ENCODE measurements at places on chromosomes 12 and 14.

DNA sequence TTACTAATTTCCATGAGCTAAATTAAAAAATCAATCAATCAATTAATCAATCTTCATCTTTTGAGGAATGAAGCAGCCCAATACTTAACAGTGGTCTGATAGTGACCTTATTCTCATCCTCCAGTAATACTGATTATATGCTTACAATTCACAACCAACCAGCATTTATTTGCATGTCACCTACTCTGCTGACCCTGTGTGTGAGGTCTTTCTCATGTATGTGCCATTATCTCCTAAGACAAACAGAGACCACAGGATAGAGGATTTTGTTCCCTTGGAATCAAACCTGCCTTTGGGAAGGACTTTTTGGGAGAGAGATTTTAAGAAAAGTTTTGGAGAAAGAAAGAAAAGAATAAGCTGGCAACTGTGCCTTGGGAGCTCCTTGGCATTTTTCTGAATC, 197.2 kb downstream of the NRXN3 start:
- no peak for DNase-seq

GRCh38 chr12:104641862-104642261, 185.1 kb downstream of the CHST11 start:
- no peak for DNase-seq

DNA sequence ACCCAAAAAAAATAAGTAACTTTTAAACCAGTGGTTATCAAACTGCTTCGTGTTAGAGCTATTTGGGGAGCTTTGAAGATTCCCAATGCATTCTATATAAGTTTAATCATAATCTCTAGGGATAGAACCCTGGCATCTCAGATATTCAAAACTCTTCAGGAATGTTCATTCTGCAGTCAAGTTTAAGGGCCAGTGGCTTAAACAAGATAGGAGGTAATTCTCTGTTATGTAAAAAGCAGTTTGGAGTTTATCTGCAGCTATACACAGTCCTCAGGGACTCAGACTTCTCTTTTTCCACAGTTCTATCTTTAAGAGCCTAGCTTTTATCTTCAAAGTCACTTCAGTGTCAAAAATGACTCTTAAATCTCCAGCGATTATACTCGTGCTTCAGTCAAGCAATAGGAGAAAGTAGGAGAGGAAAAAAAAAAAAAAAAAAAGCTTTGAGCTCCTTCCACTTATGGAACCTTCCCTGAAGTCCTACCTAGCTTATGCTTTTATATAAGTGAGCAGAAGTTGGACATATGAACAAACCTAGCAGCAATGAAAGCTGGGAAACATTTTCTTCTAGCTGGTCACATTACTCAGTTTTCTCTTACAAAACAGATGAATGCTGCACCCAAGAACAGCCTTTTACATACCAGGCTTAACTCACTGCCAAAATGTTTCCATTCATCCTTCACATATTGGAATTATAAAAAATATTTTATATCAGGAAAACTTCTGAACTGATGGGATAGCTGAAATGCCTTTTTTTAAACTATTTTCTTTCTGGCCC, 302.8 kb downstream of the FSCB start:
- DNase-seq, result no peak

GRCh38 chr12:84785281-84785680, 127.3 kb downstream of the SLC6A15 start:
- DNase-seq, result no peak

- no peak for DNase-seq
Measured at GRCh38 chr12:11776316-11776715, 126.8 kb downstream of the ETV6 start.

GRCh38 chr14:98186140-98186539, 1085.9 kb downstream of the BCL11B start:
- no peak for DNase-seq

DNA sequence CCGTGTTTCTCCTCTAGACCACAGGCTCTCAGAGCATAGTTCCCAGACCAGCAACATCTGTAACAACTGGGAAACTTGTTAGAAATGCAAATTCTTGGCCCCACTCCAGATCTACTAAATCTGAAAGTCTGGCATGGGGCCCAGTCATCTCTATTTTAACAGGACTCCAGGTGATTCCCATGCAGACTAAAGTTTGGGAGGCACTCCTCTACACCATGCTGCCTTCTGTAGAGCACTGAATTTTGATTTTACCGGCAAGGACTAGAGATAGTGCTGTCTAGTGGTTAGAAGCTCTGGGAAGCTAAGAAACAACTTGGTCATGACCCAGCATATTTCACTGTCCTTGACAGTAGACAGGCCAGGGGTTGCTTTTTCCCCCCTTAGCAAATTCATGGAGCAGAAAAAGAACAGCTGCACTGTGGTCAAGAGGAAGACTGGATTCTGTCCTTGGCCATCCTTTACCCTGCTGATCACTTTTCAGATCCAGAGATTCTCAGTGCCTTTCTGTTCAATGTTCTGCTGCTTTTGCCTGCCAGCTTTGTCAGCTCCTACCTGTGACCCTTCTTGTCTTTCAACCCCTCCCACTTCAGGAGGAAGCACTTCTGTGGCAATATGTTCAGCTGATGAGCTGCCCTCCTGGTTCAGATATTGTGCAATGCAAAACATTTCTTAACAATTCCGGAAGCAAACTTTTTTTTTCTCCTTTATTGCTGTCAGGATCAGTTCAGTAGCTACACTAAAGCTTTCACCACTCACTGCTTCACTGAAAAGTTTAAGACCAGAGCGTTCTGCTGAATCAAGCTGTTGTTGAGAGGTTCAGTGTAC, 133.8 kb upstream of the NUDT4 start:
- peak; percentile 91 for DNase-seq

DNA sequence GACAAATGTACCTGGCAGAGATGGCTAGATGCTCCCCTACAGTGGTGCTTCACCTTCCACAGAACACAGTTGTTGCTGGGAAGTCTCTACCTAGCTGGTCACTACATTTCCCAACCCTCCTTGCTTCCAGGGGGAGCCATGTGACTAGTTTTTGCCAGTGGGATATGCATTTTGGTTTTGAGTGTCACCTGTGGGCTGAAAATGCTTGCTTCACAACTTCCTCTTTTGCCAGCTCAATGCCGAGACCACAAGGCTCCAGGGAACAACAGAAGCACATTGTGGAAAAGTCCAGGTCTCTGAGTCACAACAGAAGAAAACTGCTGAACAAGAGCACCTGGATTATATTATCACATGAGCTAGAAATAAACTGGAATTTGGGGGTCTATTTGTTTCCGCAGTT, 48.5 kb upstream of the ARHGAP5 start:
- DNase-seq, result peak; percentile 54

- no peak for DNase-seq
Measured at GRCh38 chr12:92029902-92030586, 115.6 kb downstream of the BTG1 start.

GRCh38 chr12:19461999-19462398, 22.7 kb downstream of the AEBP2 start:
- DNase-seq, result no peak

DNA sequence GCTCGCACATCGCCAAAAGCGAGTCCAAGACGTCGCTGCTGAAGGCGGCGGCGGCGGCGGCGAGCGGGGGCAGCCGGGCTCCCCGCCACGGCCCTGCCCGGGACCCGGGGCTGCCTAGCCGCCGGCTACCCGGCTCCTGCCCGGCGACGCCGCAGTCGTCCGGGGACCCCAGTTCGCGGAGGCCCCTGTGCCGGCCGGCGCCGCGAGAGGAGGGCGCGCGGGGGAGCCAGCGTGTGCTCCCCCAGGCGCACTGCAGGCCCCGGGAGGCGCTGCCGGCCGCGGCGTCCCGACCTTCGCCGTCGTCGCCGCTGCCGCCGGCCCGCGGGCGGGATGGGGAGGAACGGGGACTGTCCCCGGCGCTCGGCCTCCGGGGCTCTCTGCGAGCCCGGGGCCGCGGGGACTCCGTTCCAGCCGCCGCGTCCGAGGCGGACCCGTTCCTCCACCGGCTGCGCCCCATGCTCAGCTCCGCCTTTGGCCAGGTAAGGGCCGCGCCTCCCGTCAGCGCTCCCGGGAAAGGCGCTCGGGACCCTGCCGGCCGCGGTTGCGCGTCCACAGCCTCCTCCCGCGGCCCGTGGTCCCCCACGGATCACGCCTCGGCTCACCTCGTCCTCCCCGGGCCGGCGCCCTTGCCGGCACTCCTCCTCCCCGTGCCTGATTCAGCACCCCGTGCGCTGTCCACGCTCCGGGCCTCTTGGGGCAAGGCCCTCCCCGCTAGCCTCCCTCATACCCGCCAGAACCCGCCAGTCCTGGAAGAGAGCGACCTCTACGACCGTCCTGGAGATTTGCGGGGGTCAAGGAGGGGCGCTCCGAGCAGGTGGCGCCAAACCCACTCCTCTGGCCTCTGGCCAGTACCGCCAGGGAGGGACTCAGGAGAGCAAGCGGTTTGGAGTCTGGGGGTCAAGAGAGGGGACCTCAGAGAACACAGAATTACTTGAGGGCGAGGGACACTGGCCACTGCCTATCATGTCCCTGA, 721 bp downstream of the CABP1 start:
- DNase-seq, result peak; percentile 31

GRCh38 chr12:48202766-48203165, 326 bp downstream of the OR10AD1 start:
- DNase-seq, result no peak

DNA sequence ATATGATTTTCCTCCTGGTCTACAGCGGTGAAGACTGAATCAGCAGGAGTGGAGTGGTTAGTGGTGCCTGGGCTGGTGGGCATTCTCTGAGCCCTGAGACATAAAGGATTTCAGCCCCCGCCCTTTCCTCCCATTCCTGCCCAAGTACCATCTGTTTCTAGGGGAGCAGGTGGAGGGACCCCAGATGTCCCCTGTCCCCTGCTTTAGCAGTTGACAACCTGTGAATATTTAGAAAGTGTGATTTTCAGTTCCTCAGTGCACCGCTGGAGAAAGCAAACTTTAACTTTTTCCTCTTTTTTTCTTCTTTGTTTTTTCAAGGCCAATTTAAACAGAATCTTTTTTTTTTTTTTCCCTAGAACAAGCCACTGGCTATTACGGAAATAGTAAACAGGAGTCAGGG, 163.8 kb upstream of the MYL2 start:
- no peak for DNase-seq

DNA sequence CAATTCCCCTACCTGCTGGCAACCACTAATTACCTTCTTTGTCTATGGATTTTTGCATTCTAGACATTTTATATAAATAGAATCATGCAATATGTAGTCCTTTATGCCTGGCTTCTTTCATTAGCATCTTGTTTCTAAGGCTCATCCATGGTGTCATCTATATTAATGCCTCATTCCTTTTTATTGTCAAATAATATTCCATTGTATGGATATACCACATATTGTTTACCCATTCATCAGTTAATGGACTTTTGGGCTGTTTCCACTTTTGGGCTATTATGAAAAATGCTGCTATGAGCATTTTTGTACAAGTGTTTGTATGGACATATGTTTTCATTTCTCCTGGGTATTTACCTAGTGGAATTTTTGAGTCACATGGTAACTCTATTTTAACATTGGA, 18.0 kb downstream of the CYP46A1 start:
- no peak for DNase-seq

GRCh38 chr14:89085737-89086382, 261.4 kb downstream of the TTC8 start:
- DNase-seq, result no peak

DNA sequence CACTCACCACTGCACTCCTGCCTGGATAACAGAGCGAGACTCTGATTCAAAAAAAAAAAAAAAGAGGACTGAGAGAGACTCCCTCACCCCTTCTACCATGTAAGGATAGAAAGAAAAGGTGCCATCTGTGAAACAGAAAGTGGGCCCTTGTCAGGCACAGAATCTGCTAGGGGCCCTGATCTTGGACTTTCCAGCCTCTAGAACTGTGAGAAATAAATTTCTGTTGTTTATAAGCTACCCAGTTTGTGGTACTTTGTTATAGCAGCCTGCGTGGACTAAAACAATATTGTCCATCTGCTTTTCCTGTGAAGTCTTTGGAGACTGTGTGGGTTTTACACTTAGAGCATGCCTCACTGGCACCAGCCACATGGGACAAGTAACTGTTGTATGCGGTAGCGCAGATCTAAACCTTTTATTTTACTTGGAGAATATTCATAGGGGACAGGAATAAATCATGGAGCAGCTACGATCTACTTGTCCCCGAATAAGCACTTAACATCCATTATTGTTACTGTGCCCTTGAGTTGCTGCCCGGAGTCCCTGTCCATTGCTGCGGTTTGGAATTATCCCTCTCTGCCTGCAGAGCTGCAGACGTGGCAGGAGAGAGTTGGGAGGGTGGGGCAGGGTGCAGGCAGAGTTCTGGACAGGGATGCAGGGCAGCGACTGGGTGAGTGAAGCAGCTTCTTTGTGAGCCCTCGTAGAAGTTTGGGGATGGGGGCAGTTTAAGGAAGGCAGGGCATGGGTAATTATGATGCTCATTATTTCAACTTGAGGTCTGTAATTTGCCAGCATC, 52.4 kb upstream of the STON2 start:
- DNase-seq, result no peak

DNA sequence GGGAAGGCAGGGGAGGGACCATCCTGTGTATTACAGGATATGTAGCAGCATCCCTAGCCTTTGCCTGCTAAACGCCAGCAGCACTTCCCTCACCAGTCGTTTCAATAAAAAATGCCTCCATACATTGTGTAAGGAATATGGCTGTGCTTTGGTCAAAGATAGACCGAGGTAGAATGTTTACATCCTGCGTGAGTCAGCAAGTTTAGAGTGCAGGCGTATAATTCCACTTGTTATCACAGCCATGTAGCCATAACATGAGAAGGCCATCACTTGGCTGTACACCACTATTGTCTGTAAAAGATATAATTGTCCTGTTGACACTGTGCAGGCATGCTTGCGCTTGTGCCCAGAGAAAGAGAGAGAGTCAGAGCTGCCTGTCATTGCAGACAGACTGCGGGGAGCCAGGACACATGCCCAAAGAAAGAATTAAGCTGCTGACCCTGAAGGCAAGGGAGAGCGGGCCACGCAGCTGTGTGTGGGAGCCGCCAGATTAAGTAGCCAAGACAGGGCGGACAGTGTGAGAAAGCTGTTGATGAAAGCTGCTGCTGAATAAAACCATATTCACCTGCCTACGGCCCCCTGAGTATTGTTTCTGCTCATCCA, 68.4 kb downstream of the CRACR2A start:
- DNase-seq, result no peak

DNA sequence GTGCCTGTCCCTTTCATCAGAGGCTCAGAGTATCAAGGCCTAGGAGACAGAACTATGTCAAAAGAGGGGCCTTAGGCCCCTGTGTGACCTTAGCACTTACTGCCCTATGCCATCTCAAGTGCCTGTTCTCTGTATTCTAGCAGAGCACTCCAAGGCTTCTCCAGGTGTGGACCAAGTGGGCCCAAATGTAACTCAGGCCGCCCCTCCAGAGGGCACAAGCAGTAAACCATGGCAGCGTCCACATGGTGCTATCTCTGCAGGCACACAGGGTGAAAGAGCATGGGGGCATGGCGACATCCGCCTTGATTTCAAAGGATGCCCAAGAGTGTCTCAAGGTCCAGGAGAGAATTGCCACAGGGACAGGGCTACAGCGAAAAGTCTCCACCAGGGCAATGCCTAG, 628.7 kb downstream of the RPS29 start:
- DNase-seq, result no peak

DNA sequence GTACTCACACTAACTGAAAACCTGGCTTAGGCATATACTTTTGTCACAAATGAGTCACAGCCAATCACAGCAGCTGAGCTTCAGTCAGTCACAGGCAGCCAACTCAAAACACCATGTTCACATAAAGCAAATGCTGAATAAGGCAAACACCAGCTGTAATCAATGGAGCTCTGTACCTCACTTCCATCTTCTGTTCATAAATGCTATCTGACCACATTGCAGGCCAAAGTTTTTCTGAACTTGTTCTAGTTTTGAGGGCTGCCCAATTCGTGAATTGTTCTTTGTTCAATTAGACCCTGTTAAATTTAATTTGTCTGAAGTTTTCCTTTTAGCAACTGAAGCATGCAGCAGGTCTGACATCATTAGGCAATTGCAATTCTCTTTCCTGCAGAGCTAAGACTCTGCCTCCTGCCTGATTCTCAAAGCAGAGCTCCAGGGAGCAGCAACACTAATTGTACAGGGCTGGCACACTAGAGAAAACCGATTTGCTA, 129.9 kb downstream of the WIF1 start:
- no peak for DNase-seq
